Activated CD8-positive, alpha-beta memory T cell treated with anti-CD3 and anti-CD28 coated beads, Interleukin-2, amount 10 ng/mL, durations not matched to agents 7 days and 5 days (primary cell): ENCODE measurements at places on chromosomes 11 and 22.

DNA sequence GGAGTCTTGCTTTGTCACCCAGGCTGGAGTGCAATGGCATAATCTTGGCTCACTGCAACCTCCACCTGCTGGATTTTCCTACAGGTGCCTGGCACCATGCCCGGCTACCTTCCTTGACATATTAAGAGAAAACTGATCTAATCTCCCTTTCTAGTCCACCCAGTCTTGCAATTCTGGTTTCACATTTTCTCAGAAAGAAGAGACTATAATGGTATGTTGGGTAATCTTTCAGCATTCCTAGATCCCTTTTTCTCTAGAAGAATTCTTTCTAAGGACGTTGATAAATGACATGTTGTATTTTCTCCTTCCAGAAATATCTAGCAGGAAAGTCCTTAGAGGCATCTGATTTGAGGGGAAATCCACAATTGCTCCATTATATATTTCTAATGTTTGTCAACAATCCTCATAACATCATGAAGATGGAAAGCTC, 10.4 kb upstream of the HSPA8 start:
- no peak for DNase-seq

DNA sequence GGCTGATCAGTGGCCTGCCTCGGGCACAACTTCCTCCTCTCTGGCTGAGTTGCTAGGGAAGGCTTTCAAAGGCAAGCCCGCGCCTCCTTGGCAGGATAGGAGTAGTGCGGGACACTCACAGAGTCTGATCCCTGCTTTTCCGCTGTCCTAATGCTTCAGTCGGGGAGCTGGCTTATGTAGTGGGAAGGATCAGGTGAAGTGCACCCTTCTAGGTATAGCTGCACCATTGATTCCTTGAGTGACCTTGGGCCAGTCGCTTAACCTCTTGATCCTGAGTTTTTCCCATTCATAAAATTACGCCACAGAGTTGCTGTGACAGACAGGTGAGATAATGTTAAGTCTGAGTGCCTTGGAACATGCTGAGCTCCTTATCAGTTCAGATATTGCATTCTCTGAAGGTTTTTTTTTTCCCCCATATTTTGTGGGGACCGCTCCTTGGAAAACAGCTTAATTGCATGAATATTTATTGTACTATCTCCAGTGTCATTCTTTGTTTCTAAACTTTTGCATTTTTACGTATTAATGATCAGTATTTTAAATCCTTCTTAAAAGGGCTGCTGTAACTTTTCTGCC, 961 bp downstream of the IPO7 start:
- DNase-seq, result no peak

DNA sequence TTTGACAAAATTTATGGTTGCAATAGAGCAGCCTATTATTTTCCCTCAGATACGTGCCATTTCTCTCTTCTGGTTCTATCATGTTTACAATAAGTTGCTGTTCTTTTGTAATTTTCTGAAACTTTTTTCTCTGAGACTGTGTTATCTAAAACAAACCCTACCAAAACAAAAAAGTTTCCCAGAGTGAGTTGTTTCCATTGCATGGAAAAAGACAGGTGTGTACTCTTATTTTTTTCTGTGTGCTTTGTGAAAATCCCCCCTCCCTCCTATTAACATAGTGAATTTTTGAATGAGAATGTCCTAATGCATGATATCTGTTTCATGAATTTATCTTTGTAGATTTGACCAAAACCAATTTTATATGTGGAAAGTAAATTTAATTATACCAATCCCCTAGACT, 137.6 kb downstream of the DDX10 start:
- DNase-seq, result no peak

DNA sequence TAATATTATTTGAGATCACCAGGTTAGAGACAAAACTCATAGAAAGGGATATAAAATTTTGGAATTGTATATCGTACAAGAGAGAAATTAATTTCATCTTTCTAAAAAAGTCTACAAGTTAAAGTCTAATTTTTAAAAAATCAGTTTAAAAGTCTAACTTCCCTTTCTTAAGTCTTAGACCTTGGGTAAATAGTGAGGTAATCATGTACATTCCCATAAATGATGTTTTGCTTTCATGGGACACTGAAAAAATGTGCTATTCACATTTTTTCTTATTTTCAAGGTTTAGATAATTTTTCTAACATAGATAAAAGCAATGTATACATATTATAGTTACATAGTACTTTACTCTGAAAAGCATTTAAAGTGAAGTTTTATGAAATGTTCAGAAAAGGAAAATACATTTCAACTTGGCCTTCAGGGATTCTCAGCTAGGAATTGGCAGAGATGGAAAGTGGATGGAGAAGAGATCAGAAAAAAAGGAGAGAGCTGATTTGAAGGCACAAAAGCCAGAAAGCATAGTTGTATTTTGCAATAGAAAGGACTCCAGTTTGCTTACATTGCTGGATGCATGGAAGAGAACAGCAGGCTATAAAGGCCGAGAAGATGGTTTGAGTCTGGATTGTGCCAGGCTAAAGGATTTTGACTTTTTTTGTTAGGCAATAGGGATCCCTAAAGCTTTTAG, 194.0 kb downstream of the CASP12 start:
- no peak for DNase-seq

DNA sequence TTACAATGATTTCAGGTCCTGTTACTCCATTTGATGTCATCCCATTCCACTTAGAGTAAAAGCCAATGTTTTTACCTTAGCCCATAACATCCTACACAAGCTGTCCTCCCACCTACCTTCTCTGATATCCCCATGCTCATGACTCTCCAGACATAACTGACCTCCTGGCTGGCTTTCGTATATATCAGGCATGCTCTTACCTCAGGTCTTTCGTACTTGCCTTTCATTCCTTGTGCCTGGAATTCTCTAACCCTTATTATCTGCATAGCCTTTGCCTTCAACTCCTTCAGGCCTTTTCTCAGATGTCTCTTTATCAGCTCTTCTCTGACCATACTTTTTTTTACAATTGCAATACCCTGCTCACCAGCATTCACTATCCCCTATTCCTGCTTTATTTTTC, 10.3 kb upstream of the CYB5R2 start:
- no peak for DNase-seq
